ENCODE measurements at places on chromosomes 7 and 10.

DNA sequence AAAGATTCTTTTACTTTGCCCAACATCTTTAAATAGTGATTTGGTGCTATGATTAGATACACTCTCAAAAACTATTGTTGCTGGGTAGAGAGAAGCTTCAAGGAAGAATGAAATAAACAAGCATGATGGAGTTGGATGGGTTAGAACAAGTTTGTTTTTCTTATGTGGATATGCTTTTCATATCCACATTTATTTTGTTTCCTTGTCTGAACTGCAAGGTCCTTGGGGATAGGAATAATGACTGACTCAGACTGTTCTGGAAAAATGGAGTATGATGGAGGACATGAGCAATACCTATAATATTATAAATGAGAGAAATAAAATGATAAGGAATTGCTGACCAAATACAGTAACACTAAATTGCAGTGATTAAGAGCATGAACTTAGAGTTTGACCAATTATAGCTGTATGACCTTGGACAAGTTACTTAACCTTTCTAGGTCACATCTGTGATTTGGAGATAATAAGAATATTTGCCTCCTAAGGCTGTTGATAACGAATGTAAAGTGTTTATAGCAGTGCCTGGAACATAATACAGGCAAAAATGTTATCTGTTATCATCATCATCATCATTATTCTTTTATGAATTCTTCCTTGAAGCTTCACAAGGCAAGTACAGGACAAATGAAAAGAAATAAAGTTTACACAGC is 847.5 kb downstream of the LRMDA start:
- DNase-seq: no peak

GRCh38 chr7:124775422-124775821 is 9.8 kb upstream of the GPR37 start:
- no peak for DNase-seq

DNA sequence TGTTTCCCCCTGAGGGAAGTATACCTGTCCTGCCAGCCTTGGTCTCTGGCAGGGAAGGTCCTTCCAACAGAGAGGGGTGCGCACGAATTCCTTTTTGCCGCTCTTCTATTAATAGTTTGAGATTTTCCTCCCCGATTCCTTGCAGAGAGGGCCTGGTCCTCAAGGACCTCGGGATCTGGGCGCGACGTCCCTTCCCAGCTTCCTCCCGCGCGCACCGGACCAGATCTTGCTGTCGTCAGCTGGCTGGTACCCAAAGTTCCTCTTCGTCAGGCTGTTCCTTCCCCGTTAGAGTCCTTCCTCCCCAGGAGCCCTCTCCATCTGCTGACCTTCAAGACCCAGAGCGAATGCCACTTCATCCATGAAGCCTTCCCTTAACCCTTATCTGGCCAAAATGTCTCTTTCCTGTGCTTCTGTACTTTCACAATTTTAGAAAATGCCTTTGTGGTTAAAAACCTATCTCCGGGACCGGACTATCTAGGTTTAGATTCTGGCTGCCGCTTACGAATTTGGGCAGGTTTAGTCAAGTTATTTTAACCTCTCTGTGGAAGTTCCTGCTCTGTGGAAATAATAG is 851 bp upstream of the GOT1 start:
- no peak for DNase-seq

DNA sequence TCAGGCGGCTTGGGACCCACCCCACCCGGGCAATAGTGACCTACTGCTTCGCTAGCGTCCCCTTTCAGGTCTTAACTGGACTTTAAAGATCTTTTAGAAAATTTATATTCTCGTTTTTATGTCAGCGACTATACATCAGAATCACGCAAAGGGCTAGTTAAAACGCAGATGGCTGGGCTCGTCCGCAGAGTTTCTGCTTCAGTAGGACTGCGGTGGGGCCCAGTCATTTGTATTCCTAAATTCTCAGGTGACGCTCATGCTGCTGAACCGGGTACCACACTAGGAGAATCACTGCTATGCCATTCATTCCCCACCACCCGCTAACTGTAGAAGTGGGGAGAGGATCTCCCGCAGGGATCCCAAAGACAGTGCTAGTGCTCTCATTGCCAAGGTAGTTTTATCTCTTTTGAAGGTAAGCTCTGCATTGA is 12.0 kb upstream of the SP8 start:
- DNase-seq: no peak

- DNase-seq: peak; percentile 89
Observed at GRCh38 chr10:3887885-3888476, 103.0 kb upstream of the KLF6 start.

DNA sequence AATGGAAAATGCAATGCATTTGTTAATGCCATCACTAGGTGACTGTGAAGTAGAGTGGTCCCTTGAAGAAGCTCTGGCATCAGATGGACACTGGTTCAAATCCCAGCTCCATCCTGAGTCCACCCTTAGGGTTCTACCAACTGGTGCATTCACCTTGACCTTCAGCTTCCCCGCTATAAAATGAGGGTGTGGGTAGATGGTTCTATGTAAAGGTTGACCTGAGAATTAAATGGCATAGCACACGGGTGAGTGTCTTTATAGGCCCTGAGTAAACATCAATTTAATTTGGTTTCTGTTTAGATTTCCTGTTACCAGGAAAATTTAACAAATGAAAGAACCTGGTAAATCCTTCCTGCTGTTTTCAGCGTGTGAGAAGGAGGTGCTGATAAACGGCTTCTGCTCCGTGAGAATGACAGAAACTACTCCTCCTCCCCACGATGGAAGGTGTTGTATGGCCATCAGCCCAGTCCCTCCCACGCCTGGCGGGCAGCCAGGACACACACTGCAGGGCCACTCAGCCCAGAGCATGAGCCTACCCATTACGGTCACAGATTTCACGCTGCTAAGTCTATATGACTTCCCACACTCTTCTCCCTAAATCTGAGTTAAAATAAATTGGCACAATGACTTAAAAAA is 210.1 kb downstream of the TNS3 start:
- DNase-seq: no peak

DNA sequence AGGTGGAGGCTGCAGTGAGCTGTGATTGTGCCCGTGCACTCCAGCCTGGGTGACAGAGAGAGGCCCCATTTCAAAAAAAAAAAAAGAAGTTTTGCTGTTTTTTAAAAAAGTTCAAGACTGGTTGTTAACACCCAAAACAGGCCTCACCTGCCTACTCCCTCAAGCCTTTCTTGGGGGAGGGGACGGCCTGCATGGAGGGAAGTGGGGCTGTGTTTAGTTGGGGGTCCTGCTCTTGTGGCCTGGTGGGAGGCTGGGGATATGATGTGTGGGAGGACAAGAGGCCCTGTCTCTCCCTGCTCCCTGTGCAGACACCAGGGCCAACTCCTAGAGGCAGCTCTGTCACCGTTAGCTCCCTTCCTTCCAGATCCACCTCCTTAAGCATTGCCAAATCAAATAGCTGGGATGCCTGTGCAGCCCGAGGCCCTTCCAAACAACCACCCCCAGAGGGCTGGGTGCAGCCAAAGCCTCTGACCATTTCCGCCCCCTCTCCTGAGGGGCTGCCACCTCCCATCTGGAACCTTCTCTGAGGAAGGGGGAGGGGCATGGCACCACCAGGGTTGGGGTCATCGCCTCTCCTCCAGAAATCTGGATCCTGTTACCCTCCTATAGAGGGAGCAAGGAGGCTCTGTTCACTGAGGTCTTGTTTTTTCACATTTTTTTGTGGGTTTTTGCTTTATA is 32.9 kb upstream of the ANKRD2 start:
- peak; percentile 42 for DNase-seq

GRCh38 chr10:58143944-58144343 is 123.8 kb downstream of the IPMK start:
- no peak for DNase-seq

GRCh38 chr10:797179-797578 is 107.7 kb upstream of the DIP2C start:
- no peak for DNase-seq

DNA sequence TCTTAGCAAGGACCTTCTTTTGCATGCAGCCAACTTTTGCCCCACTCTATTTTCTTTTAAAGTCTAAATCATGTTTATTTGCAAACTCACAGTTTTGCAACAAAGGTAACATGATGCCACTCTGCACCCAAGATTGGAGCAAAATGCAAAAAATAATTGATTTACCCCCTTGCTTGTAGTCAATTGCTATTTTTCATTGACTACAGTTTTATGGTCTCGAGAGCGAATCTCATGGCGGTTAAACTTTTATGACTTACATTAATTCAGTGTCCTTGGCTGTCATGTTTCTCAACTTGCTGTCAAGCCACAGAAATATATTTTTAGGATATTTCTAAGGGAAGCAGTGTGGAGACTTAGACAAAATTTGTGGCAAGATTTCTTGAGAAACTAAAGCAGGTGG is 110.0 kb upstream of the JCAD start:
- DNase-seq: no peak

GRCh38 chr7:33067921-33068320 is 5.3 kb upstream of the NT5C3A start:
- DNase-seq: no peak

DNA sequence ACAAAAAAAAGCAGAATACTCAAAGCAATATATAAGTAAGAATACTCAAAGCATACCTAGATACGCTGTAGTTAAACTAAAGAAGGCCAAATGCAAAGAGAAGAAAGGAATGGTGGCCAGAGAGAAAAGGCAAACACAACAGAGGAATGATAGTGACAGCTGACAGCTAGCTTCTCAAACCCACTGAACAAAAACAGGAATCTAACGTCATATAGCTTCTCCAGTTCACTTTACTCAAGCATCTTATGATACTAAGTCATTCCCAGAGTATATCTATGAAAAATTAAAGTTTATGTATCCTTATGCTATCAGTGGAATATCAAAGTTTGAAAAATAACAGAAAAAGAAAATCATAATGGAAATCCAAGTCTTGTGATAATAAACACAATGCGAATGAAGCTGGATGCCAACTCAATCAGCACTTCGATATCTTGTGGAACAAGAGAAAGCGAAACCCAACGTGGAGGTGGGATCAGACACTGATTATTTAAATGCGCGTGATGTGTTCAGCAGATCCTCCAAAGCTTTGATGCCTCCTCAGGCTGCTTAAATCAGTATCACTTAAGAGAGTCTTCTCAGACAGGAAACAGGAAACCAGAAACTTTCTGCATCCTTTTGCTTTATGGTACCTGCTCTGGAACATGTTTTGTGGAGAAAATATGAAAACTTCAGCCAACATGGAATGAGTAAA is 102.8 kb downstream of the PIP4K2A start:
- DNase-seq: no peak
